ENCODE measurements at places on chromosomes 3 and 15.

DNA sequence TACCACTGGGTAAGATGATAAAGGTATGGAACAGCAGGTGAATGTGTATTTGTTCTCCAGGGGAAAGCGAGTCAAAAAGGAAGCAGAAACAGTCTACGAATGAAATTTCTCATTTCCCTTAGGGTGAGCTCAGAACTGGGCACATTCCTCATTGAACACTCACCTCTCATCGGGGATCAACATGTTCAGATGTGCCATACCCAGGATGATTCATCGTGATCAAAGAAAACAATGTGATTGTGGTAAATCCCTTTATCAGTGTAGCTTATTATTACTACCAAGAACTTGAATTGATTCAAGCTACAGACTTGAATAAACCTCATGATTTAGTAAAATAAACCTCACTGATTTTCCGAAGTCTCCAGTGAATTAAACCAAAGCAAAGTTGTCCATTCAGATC lies 72.1 kb downstream of the GJD2 start:
- DNase-seq, result peak; percentile 16

DNA sequence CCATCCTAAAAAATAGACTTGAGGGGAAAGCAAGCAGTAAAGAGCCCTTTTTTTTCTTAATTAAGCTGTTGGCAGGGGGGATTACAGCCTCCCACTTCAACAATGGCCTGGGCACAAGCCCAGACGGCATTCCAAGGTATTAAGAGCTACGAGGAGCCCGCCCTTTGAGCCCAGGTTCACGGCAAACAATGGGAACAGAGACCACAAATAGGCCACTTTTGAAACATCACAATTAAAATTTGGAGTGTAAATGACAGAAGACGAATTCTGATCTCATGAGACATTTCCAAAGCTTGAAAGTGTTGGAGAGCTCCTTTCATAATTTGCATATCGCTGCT lies 8.9 kb downstream of the CHSY1 start:
- DNase-seq, result no peak

DNA sequence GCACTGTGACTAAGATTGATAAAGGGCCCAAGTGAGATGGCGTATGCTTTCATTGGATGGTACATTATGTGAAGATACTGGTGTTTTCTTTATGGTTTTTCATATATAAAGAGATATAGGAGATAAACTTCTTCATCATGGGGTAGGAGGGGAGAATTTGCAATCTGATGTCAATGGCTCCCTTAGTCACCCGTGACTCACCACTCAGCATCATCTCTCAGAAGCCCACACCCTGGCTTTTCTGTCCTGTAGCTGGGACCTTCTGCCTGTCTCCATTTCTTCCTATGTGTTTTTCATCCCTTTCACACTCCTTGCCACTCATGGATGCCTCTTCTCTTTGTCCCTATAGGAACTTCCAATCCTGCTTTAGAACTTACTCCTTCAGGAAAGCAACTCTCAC lies 114.3 kb upstream of the SEMA6D start:
- DNase-seq, result no peak

DNA sequence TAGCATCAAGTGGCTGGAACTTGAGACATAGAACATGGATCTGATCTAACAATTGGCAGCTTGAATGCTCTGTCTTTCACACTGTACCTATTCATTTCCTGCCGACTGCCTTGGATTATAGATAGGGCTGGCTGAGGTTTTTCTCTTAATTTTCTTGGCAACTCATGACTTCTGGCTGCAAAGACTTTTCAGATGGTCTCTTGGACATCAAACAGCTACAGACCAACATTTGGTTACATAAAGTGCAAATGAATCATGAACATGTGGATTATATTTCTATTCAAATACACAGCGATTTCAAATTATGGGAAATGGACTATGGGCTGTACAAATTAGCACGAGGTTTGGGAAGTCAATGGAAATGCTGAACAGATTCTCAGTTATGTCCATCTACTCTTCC lies 26.2 kb upstream of the IL16 start:
- DNase-seq, result no peak

DNA sequence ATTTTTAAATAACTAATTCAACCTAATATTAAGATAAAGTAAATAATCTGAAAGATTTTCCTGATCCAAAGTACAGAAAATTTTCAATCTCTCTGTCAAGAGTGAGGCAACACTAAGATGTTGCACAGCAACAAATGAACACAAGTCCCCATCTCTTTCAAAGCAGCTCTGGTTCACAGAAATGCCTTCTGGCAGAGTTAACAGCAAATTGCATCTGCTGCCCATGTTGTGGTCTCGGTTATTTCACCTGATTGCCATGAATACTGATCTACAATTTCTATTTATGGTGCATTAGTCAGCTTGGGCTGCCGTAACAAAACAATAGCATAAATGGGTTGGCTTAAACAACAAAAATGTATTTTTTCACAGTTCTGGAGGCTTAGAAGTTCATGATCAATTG lies 167.3 kb downstream of the BCHE start:
- DNase-seq, result no peak

DNA sequence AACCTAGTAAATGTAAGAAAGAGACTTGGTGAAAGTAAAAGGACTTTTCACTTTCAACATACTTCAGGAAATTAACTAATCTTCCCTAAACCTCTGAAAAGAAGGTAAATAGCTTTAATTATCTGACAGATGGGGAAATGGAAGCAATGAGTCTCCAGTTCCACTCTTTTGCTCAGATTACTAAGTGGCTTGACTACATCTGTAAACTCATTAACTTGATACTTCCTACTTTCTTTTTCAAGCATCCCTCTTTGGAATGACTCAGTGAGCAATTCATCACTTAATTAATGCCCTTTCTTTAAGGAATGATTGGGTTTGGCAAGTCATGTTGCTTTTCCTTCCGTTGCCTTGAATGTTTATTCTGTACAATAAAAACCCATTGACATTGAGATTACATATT lies 234.2 kb downstream of the GRM7 start:
- DNase-seq, result no peak

- no peak for DNase-seq
Measured at GRCh38 chr3:59518283-59519055, 468.6 kb upstream of the CFAP20DC start.

DNA sequence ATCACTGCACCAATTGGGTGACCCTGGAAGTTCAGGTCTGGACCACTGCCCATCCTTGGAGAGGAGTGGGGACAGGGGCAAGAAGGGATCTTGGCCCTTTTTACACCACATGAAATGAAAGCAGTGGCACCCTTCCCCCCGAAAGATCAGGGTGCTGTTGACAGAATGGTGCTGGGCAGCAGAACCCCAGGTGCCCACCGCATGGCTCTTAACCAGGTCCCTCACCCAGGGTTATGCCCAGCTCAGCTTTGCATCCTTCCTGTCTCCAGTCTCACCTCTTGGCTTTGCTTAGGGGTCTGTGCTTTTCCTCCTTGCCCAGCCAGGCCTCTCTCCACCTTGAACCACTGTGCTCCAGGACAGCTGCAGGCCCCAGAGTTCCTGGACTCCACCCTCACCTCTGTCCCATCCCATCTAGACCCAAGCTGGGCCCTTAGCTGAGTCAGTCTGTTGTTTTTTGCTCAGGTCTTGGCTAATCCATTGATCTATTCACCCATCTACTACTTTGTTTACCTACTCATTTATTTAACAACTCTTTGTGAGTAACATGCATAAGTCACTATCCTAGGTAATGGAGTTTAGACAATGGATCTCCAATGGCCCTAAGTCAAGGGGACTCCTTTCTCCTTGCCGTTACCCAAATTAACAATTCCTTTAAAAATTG lies 77.1 kb upstream of the PRR23E start:
- no peak for DNase-seq

GRCh38 chr3:5016211-5017161 lies 37.2 kb downstream of the BHLHE40 start:
- peak; percentile 59 for DNase-seq

- no peak for DNase-seq
Measured at GRCh38 chr3:72530426-72530825, 317.8 kb downstream of the SHQ1 start.

DNA sequence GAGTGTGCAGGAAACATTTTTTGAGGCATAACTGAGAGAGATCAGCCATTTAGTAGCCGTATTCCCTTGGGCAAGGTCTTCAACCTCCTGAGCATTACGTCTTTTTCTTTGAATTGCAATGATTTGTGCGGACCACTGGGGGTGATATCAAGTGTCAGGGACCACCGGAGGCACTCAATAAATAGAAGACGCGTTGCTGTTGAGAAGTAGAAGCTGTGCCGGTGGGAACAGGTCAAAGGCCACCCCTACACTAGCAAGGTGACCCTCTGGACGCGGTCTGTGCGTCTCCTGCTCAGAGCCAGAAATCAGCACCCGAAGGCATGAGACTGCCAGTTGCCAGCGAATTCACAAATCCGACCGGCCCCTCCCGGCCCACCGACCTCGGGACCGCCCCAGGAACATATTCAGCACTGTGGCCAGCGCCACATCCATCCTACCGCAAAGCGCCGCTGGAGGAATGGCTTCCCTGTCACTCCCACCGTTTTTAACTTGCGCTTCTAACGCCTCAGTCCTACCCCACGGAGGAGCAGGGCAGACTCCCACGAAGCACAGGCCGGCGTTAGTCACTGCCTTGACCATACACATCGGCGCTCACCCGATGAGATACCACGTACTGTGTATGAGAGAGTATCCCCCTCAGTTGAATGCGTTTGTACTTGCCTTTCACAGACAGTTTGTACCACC lies 1.4 kb upstream of the GHSR start:
- no peak for DNase-seq

GRCh38 chr3:139975594-139976365 lies 40.8 kb downstream of the CLSTN2 start:
- no peak for DNase-seq

DNA sequence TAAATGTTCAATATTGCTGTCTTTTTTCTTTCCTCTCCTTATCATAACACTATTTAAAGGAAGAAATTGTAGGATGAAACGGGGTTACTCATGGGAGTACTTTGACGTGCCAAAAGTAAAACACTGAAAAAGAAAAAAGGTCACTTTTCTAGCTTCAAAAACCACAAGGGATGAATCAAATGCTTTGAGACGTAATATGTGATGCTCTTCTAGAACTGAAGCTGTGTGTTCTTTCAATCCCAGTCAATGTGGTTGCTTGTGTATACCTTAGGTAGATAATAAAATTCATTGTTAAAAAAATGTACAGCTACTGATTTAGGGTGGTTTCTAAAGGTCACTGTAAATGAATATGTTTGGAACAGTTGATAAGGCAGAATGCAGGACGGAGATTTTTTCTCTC lies 538.8 kb upstream of the ZNF717 start:
- DNase-seq, result no peak

DNA sequence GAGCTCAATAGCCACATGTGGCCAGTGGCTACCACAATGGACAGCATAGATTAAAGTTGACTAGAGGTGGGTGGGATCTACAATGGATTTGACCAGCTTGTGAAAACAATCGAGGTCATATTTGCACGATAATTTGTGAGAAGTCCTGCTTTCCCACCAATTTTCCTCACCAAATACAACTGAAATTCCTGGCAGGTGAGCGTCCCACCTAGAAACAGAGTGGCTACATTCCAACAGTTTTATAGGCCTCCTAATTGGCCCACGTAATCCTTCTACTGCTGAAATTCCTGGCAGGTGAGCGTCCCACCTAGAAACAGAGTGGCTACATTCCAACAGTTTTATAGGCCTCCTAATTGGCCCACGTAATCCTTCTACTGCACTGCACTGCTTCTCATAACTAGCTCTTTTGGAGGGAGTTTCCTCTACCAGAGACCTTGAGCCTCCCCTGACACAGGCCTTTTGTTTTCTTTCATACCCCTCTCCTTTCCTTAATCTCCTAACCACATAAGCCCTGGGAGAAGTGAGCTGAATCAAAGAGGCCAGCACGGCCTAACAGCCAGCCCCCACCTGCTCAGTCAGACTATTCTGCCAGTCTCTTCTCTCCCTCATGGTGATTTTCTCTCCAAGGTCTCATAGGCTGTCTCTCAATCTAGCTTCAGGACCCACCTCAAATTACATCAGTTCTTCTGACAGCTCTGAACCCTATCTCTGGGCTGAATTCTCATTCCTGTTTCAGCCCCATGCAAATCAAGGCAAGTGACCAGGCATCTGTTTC lies 80.2 kb downstream of the BFSP2 start:
- DNase-seq, result no peak

- DNase-seq, result no peak
Measured at GRCh38 chr15:66797921-66798320, 95.9 kb downstream of the SMAD6 start.

DNA sequence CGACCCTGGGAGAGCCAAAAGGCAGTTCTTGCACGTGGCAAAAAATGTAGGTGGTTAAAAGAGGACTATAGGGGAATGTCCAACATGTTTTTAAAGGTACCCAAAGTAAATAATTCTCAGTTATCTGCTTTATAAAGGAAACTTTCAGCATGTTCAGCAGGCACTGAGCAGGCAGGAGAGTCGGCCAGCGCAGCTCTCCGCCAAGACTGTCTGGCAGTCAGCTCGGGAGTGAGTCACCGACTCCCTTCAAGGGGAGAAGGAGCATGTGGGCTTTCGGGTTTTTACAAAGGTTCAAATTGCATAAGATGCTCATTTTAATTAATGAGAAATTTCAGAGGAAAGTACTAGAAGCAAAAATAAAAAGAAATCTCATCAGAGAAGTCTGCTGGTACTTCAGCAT lies 7.0 kb downstream of the GABRA5 start:
- DNase-seq, result no peak

GRCh38 chr15:72934921-72935320 lies 117.3 kb upstream of the NEO1 start:
- no peak for DNase-seq

DNA sequence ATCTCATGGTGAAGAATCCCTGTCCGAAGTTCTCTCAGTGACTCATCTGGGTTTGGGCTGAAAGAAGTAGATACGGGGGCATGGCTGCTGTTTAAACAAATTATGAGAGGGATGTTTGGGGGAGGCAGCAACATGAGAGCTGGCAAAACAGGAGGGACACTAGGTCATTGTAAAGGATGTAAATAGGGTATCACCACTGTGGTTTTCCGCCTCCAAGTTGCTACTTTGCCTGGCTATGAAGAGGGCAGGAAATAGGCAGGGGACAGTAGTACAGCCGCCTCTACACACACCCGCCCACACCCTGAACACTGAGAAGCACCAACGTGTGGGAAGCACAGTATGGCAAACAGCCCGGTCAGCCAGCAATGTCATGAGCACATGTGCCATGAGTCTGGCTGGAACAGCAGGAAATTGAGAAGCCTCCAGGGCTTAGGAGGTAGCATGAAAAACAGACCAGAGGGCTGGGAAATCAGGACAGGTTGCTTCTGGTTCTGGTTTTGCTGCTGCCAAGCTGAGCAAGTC lies 17.1 kb downstream of the HEXA start:
- no peak for DNase-seq

GRCh38 chr15:27831384-27832236 lies 267.5 kb downstream of the OCA2 start:
- no peak for DNase-seq

- DNase-seq, result no peak
Measured at GRCh38 chr15:48631176-48631770, 14.2 kb downstream of the FBN1 start.

- peak; percentile 46 for DNase-seq
Measured at GRCh38 chr3:61562721-61563312, 1.4 kb downstream of the PTPRG start.

DNA sequence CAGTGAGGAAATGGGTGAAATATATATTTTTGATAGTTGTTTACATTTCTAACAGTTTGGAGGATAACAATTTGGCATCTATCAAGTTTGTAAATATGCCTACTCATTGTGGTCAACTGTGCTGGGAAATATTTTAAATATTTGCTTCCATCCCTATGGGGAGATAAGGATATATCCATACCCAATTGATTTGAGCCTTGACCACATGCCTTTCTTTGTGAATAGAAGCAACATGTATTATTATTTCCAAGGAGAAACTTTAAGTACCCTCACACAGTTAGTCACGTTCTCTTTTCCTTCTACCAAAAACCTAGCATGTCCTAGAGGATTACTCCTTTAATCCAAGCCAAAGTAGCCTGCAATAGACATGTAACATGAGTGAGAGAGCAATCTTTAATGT lies 245.4 kb upstream of the CBLB start:
- DNase-seq, result no peak
